Transverse colon (tissue), 4 donors: ENCODE measurements at places on chromosomes 11 and 22. TPM values are rescaled to one million over a fixed set of nuclear protein-coding genes. Genes with fewer than 3 reads are reported as not detected.

GRCh38 chr11:36822829-36823228 is 224.8 kb upstream of the RAG2 start:
- no peak overlapping the region for H3K4me3 ChIP-seq
- H3K27me3 ChIP-seq = no peaks in the 10 kb centered on the region
- no peaks in the 10 kb centered on the region for H3K36me3 ChIP-seq
- H3K27ac ChIP-seq = no peak overlapping the region
- H3K4me1 ChIP-seq = no peaks in the 10 kb centered on the region

- no peaks in the 10 kb centered on the region for H3K27me3 ChIP-seq
- H3K4me3 ChIP-seq = peak overlapping the region; percentile 88
- H3K27ac ChIP-seq = peak overlapping the region; percentile 97
- no peaks in the 10 kb centered on the region for H3K36me3 ChIP-seq
- peaks cover 17% of the 10 kb centered on the region for H3K4me1 ChIP-seq
Measured at GRCh38 chr22:19178065-19178656, 375 bp downstream of the SLC25A1 start.

CLDN5 gene
- 72.9 TPM for total RNA-seq

IGLL1 gene
- not detected for total RNA-seq

DNA sequence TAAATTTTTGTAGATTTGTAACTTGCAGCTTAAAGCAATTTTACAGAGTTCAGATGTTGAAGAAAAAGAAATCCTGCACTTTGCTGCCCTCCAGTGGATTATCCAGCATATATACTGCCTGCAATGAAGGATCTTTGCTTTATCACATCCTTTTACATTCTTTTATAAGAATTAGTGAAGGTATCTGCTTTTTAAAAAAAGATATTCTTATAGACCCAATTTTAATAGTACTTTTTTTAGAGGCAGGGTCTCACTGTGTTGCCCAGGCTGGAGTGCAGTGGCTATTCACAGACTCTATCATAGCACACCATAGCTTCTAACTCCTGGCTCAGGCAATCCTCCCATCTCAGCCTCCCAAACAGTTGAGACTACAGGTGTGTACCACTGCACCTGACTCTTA is 60.7 kb downstream of the TTC17 start:
- peak; percentile 21 for DNase-seq
- H3K4me1 ChIP-seq = peaks cover 9% of the 10 kb centered on the region
- H3K36me3 ChIP-seq = peaks cover 14% of the 10 kb centered on the region
- H3K27me3 ChIP-seq = no peaks in the 10 kb centered on the region
- H3K4me3 ChIP-seq = no peak overlapping the region

DNA sequence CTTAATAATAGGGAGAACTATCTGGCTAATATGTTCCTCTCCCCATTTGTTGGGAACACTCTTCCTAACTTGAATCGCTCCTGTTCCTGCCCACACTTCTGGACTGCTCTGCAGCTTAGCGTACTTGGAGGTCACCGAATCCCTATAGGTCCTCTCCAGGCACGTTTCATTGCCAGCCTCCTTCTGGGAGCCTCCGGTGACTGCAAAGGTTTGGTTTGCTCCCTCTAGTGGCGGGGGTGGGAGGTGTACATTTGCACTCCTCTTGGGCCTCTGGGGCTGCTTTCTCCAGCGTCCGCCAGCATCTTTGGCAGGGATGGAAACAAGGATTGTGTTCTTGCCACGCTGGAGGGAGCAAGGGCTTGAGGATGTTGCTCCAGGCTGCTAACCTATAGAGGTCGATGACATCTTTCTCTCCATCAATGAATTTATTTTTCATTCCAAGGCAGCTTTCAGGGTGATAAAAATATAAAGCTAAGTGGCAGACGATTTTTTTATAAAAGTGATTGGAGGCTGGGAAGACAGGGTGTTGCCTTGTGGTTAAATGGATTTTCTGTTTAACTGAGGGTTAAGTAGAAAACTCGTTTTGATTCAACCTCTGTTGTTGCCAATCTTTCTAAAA is 48.7 kb downstream of the TSPAN18 start:
- H3K27me3 ChIP-seq = peaks cover 17% of the 10 kb centered on the region
- H3K4me1 ChIP-seq = peaks cover 12% of the 10 kb centered on the region
- DNase-seq = peak; percentile 66
- H3K27ac ChIP-seq = no peak overlapping the region
- no peak overlapping the region for H3K4me3 ChIP-seq
